Kidney capillary endothelial cell (primary cell): ENCODE measurements at places on chromosomes 11 and 22.
A peak's percentile ranks its signal among the peaks of the same experiment; 100 is the strongest.

GRCh38 chr11:26420331-26420730, 88.4 kb downstream of the ANO3 start:
- DNase-seq: no peak

DNA sequence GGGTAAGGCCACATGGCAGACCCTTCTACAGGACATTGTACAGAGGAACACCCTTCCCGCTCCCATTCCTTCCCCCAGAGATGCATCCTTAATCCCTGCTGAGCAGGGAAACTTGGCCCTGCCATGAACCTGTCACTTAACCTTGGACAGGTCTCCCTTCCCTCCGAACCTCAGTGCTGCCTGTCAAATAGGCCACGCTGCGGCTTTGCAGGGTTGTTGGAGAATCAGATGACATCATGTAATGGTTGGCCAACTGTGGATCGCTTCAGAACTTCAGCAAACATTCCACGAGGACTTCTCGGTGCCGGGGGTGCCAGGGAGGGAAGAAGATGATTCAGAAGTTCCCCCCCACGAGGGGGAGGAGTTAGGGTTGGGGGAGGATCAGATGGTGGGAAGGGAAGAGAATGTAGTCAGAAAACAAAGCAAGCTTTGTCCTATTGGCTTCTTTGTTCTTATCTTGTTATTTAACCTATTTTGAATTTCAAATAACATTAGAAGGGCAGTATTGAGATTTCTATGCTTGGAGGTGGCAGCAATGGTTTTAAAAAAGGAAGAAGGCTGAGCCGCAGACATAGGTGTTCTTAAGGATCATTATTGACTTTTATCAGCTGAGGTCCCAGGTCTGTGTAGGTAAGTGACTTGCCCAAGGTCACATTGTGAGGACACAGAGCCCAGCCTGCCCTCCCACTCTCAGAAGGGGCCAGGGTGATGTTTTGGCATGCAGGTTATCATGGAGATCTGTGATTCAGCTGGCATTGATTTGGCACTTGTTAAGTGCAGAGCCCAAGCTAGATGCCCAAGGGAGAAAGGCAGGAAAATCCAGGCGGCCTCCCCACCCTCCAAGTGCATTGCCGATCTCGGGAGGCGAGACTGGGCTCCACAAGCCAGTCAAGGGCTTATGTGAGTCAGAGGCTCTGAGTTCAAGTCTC, 3.1 kb downstream of the CDC42EP1 start:
- peak; percentile 66 for DNase-seq

DNA sequence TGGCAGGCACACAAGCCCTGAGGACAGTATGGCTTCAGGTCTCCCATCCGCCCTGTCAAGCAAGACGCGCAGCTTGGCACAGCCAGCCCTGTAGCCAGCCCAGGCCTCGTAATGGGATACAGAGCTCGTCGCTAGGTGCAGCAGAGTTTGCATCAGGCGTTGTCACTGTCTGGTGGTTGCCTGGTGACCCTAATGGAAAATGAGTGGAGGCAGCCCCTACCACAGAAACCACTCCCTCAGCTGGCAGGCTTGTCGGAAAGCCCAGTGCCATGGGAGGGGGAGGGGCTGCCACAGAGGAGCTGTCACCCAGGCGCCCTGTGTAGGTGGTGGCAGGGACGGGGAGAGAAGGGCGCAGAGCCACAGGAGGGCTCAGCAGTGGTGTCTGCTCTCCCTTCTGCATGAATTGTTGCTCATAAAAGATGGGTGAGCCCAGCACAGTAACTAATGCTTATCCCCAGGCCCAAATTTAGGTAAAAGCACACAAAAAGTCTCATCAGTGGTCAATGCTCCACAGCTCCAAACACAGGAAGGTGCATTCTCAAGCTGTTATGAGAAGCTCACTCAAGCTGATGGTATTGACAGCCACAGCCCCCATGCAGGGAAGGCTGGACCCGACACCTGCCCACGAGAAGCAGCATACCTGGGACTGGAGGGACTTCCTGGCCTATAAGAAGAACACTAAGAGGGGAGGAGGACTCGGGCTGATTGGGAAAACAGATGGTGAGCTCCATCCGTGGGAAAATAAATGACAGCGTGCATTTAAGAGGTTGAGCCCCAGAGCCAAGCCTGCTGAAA, 164.6 kb downstream of the ETS1 start:
- no peak for DNase-seq

GRCh38 chr11:61037441-61038093, 64.7 kb upstream of the CD5 start:
- DNase-seq: peak; percentile 34

- DNase-seq: no peak
Observed at GRCh38 chr11:77361184-77361583, 59.7 kb upstream of the GDPD4 start.

GRCh38 chr11:45834298-45834756, 12.9 kb upstream of the CRY2 start:
- DNase-seq: no peak

GRCh38 chr11:123457187-123457770, 27.2 kb downstream of the GRAMD1B start:
- DNase-seq: peak; percentile 30

GRCh38 chr11:1055109-1055703, 18.7 kb upstream of the MUC6 start:
- DNase-seq: no peak

GRCh38 chr22:30565341-30565740, 9.1 kb downstream of the GAL3ST1 start:
- DNase-seq: no peak

DNA sequence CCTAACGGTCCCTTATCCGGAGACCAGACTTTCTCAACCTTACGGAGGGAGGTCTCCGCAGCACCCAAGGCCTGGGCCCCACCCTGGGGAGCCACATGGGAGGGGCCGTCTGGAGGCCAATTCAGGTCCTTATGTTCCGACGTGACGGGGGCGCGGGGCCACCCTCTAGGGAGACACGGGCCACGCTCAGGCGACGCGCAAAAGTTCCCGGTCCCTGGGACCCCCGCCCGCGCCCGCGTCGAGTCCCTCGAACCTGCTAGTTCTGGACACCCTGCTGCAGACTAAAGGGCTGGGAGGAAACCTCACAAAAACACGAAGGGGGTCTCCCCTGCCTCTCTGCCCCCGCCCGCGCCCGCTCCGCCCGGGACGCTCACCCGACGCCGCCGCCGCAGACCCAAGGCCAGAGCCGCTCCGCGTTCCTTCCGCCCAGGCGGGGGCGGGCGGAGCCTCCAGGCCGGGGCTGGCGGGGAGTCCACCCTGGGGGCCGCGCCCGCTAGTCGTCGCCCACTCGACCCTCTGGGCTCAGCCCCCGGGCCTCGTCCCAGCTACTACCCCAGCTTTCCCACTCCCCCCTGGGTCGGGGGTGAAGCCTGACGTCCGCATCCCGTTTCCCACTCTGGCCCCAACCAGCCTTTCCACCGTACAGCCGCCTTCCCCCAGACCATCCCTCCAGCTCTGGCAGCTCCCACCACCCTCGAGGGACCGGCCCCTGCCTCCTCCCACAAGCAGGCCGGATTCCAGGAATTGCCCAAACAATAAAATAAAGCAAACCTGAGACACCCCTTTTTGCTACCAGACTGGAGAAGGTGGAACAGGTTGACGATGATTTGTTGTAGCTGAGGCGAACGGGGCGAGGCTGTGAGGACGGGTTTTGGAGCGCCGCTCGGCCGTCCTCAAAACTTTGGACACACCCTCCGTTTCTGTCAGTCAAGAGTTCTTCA, 2.7 kb downstream of the RNH1 start:
- DNase-seq: no peak

GRCh38 chr11:109247071-109247470, 174.9 kb upstream of the C11orf87 start:
- DNase-seq: no peak

GRCh38 chr11:845872-846495, 3.3 kb downstream of the TSPAN4 start:
- no peak for DNase-seq

DNA sequence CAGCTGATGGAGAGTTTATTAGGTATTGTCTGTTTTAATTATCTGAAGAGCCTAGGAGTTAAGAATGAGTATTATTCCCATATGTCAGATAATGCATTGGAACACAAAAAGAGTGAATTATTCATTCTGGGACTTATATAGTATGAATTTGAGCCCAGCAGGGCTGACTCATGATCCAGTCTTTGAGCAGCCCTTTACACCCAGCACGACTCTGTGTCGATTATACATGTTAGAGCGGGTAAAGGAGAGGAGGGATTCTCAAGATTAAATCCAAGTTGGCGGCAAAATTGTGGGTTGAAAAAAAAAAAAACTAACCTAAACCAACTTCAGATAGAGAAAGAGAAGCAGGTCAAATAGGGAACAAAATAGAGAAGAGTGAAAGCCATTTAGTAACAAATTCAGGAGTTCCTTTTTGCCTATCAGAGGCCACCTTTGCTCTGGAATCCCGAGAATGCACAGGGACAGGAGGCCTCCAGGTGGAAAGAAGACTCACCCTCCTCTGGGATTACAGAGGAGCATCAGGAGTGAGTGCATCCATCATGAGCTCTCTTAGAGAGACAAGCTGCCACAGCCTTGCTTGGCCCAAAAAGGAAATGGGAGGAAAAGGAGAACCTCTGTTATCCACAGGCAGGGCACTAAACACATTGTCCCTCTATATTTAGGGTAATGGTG, 3.1 kb downstream of the MRGPRX1 start:
- no peak for DNase-seq

DNA sequence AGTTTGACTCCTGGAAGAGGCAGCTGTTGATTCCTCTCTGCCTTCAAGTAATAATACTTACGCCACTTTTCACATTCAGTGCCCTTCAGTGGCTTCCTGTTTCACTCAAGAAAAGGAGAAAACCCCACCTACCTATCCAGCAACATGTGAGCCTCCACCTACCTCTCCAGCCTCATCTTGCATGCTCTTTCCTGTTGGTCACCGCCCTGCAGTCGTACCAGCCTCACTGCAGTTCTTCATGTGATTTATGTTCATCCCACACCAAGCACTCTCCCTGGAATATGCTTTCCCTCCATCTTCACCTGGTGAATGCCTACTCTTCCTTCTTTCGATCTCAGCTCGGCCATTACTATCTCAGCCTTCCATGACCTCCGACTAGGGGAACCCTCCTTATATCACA, 21.8 kb upstream of the YWHAH start:
- DNase-seq: no peak

DNA sequence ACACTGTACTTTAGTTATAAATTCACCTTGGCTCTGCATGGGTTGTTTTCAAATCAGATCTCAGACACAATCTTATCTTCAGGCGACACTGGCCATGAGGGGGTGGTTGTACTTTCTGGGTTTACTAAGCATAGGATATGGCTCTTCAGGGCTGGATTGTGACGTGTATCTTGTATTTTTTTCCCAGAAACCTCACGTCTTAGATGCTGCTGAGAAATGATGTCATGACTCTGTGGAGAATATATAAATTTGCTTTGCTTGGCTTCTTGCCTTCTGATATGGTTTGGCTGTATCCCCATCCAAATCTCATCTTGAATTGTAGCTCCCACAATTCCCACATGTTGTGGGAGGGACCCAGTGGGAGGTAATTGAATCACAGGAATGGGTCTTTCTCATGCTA, 82.8 kb upstream of the VSTM5 start:
- DNase-seq: no peak

GRCh38 chr11:16685914-16686313, 52.5 kb upstream of the C11orf58 start:
- DNase-seq: no peak

DNA sequence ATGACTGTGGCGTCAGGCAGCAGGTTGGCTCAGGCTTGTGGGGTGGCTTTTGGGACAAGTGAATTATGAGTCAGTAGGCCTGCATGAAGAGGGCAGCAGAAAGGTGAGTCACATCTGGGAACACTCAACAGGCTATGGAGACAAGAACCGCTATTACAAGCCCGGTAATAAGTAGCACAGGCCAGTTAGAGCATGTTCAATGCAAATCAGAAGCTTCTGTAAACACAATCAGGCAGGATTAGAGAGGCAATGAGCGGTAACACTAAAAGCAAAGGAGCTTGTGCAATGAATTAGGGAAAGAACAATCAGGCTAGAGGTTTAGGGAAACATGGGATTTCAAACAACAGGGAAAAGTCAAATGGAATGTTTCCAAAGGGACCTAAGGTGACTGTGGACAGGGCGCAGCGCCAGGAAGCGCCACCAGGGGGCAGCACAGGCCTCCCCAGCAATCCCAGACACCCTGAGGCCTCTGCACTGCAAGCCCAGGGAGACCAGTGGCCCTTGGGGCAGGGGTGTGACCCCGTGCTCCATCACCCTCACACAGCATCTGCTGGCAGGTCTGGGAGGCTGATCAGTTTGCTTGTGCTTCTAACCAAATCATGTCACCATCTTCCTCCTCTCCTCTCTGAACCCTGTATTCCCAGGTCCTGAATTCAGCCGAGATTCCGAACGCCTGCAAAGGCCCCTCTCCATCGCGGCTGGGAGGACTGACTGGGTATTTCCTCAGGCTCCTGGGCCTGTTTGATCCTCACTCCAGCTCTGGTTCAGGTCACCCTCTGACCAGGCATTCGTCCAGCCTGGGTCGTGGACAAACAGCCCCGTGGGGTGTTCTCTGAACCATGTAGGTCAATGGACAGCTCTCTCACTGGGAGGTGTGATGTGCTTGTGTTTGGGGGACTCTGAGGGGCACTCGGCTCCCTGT, 50.0 kb downstream of the C11orf58 start:
- DNase-seq: peak; percentile 77

DNA sequence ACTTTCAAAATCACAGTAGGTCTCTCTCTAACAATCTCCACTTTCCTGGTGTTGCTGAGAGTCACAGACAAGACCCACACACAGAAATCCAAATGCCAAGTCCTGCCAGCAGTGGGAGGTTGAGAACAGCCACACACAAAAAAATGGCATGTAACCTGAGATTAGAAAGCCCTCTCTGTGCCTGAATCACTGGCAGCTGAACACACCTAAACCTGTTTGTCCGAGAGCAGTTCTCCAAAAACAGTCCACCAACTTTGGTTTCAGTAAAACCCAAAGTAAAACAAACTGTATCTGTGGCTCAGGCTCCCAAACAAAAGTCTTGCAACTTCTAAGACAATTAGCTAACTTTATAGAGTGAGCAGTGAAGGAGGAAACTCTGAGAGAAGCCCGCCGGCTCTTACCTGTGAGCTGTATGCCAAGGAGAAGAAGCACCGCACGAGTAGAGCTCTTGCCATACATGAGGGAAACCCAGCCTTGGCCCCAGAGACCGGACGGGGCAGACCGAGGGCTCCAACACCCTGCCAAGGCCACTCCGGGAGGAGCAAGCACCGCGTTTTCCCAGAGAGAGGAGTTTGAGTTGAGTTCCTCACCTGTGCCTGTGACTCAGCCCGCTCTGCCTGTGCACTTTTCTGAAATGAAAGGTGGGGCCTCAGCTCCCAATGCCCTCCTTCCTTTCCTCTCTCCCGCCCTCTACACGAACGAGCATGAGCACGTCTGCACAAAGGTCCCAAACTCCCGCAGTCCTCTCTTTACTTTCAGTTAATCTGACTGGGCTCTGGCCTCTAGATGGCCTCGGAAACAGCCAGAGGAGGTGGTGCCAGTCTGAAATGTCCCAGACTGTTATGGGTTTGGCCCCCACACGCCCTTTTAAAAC, at the start of gene MPZL2:
Gene MPZL2 (minus strand): TSS at position 603 of the 874 bp plus-strand sequence. CDS start 144 bp downstream, at position 459.
- DNase-seq: no peak

DNA sequence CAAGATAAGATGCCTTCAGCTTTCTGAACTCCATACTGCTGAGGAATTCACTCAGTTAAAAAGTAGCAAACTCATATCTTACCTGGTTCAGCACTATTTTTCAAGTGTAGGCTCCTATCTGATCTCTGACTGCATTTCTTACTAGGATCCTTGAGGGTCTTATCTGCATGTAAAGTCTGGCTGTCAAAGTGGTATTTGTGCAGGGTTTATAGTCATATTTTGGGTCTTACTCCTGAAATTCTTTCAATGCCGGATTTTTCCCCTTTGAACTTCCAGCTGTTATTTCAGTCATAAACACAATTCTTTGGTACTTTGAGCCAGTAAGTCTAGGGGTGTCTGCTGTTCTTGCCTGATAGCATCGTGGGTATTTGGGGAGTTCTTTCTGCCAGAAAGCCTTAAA, 25.3 kb upstream of the NOX4 start:
- DNase-seq: no peak

GRCh38 chr11:10418950-10419310, 36.1 kb upstream of the AMPD3 start:
- DNase-seq: no peak
